ENCODE measurements at places on chromosomes 2 and 18.

GRCh38 chr2:20573620-20574422, 77.1 kb downstream of the HS1BP3 start:
- DNase-seq, result no peak

- no peak for DNase-seq
Measured at GRCh38 chr2:146108993-146109392, 1589.1 kb upstream of the ZEB2 start.

DNA sequence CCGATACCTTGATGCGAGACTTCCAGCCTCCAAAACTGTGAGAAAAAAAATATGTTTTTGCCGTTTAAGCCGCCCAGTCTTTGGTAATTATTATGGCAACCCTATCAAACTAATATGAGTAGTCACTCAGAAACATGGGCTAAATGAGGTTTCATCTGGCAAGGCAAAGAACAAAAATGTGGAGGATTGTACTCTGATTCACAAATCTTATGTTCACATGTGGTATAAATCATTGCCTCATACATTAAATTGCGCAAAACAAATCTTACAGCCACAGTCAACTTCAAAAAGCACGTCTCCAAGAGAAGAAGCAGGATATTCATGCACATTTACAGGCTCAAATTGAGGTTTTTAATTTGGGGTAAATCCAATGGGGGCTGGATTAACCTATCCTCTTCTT, 1435.4 kb upstream of the LRRTM1 start:
- no peak for DNase-seq

DNA sequence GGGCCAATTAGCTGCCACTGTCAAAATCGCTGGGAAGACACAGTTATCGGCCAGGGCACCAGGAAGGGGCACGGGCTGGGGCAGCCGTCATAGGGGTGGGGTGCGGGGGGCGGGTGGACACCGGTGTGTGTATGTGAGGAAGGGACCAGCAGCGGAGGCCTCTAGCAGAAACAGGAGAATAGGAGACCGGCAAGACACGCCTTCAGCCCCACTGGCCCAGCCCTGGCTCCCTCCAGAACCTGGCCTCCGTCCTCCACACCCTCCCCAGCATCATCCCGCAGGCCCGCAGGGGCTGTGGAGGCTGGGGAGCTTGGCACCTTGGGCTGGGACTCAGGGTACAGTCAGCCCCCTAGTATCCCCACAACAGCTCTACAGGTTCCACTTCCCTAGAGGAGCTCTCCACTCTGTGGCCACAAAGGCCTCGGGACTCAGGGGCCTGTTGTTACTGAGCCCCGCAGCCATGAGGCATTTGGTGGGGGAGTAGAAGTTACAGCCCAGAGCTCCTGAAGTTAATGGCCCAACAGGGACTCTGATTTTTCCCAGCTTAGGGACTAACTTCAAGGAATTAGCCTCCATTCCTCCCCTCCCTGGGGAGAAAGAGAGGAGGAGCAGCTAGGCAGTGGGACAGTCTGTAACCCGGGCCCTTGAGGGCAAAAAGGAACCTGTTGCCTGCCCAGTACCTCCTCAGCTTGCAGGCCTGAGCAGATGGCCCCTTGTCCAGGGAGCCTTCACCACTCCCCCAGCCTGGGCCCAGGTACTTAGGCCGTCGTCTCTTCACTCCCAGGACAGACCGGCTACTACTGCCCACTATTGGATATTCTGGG, 19.9 kb downstream of the SH2D6 start:
- no peak for DNase-seq

DNA sequence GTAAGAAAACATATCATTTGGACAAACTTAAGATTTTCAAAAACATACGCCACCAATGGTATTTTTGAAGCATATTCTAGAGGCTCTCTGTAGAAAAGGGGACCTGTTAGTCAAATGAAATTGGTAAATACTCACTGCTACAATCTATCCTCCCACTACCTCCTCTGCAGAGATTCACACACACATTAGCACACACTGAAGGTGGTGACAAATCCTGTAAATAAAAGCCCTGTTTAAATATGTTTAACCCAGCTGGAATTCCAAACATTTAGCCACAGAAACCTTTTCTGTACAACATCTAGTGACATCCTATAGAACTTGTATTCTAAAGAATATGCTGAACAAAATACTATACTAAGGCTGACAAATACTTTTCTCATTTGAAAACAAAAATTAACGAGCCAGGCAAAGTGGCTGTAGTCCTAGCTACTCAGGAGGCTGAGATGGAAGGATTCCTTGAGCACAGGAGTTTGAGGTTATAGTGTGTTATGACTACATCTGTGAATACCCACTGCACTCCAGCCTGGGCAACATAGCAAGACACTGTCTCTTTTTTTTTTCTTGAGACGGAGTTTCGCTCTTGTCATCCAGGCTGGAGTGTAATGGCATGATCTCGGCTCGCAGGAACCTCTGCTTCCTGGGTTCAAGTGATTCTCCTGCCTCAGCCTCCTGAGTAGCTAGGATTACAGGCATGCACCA, 25.9 kb downstream of the ALS2 start:
- DNase-seq, result no peak

DNA sequence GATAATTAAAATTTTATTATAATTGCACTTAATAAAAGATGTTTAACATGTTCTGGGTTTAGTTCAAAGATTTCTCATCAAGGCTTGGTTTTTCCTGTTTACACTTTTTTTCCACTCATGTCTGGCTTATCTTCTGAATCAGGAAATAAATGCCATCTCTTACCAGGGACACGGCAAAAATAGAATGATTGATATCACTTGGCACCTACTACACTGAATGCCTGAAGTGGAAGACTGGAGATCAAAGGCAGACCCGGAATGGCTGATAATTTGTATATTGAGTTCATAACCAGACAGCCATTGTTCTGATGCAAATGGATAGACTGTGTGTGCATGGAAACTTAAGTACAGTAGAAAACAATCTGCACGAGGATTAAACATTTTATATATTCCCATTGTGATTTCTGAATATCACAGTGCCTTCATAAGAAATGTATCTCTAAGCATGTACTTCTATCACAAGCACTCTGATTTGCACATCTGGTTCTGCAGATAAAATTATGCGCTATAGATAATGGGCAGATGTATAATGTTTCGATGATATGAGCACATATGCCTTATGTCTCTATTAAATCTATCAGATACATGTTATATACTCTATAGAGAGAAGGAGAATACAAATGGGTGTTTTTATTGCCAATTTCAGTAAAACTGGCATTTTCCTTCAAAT, 304.8 kb downstream of the RND3 start:
- no peak for DNase-seq

DNA sequence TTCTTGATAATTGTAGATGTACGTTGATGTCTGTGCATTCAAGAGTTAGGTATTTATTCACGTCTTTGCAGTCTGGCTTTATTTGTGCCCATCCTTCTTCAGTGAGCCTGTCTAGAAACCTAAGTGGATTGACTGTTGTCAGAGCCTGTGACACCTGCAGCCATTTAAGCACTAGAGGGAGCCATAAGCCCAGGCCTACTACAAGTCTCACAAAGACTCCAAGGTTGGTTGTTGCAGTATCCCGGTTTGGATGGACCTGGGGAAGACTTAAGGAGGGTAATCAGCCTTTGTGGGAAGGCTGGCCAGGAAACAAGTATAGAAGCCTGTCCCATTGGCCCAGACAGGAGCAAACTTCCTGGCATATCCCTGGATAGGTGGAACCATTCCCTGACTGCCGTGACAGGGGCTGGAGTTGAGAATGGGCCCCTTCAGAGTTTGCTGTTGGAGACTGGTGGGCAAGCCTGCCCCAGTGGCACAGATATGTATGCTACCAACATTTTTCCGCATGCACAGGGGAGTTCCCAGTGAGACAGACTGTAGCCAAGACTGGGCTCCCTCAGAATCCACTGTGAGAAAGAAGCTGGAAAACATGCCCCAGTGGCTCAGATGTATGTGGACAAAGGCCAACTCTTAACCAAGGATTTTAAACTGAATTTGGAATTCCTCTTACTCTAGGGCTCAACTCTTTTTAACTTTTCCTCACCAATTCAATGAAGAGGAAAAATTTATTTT, 9.3 kb upstream of the LRRC30 start:
- no peak for DNase-seq

DNA sequence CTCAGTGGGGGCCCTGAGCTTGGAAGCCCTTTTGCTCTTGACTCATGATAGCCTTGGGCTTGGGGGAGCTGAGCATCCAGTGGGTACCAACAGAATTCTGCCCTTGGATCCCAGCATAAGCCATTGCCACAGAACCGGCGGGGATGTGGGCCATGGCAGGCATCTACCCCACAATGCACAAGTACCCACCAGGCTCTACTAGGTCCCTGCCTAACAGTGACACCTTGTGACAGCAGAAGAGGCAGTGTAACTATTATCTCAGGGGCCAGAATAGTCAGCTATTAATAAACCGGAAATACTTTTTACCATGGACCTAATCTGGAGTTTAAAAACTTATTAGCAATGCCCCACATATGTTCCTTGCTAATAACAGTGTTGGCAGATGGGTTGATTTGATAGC, 397.2 kb downstream of the TMEM182 start:
- no peak for DNase-seq

DNA sequence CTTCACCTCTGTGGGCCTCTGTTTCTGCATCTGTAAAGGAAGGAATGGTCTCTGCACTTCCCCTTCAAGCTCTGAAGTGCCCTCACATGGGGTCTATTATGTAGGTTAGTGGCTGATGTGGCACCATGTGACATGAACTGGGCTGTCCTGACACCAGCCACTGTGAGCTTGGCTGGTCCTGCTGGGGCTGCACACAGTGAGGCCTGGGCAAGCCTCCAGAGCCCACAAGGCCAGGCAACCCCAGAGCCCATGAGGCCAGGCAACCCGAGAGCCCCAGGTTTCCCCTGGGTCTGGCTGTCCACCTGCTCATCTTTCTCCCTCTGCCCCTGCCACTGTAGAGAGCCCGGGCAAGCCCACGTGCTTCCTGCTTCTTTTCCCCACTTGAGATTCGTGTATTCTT, 150.1 kb upstream of the SMAD2 start:
- no peak for DNase-seq

DNA sequence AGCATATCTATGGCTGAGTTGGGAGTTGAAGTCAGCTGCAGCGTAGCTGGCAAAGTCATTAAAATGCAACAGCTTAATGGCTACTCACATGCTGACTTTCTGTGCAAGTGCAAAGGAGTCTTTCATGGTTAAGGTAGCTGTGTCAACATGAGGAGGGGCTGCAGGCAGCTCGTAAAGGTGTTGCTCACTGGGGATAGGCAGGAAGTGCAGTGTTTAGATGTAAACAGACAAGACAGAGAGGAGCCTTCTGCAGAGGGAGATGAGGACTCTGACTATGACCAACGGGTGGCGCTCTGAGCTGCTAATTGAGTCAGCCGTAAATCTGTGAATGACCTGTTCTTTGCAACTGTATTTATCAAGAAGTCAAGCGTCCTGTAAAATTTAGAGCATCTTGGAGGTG, 22.3 kb upstream of the CAVIN2 start:
- no peak for DNase-seq

GRCh38 chr2:46458763-46459500, 20.4 kb upstream of the TMEM247 start:
- DNase-seq, result no peak

DNA sequence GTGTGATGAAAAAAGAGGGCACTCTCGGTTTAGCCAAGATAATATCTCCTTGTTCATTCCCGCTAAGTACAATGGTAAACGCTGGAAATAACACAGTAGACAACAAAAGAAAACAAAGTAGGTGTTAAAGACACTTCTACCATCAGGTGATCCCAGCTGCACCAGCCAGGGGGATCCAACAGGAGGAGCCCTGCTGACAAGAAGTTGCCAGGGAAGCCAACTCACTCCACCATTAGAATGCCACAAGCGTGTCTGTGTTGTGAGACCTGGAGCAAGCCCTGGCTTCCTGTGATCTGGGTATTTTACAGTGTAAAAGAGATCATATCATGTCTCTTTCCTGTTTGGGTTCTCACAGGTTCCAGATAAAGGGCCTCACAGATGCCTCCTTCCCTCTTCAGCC, 117.0 kb downstream of the GRB14 start:
- no peak for DNase-seq

DNA sequence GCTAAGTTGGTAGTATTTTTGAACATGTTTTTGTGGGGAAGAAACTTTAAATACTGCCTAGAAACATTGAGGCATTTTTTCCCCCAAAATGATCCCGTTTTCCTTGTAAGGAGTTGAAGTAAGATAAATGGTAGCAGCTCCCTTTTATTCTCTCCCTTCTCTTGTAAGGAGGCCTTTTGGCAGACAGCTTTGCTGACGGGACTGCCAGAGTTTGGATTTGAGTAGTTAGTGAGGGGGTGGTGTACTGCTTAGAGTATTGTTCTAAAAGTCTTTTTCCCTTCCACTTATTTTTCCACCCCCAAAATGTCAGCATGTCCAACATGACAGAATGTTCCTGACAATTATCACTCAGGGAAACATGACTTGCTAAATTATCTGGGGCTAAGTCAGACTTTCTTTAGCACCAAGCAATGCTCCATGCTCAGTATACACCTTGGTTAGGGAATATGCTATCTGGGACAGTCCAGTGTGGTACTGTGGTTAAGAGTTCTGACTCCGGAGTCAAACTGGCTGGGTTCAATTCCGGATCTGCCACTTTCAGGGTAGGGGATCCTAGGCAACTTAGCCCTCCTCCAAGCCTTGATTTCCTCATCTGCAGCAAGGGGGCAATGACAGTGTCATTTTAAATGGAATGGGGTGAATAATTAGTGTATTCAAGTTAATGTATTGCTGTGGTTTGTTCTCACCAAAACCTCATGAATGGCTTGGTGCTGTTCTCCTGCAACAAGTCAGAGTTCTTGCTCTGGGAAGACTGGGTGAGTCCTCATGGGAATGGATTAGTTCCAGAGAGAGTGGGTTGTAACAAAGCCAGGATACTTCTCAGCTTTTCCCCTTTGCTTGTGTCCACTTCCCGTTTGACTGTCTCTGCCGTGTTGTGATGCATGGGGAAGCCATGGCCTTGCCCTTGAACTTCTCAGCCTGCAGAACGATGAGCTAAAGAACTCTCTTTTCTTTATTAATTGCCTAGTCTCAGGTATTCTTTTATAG, 116.2 kb downstream of the TANC1 start:
- no peak for DNase-seq

- no peak for DNase-seq
Measured at GRCh38 chr2:36892805-36893204, 73.5 kb downstream of the STRN start.

DNA sequence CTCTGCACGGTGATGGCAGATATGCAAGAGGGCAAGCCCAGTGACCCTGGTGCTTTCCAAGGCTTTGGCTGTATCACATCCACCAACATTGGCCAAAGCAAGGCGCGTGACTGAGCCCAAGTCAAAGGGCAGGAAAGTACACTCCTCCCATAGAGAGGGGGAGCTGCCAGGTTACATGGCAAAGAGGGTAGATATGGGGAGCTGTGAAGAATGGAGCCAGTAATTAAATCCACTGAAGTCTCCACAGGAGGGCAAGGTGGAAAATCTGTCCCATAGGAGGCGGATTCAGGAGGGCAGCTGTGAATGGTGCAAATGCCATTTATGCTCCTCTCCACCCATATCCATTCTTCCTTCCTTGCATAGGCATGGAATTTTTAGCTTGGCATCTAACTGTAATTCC, 44.6 kb upstream of the THOC1 start:
- no peak for DNase-seq

DNA sequence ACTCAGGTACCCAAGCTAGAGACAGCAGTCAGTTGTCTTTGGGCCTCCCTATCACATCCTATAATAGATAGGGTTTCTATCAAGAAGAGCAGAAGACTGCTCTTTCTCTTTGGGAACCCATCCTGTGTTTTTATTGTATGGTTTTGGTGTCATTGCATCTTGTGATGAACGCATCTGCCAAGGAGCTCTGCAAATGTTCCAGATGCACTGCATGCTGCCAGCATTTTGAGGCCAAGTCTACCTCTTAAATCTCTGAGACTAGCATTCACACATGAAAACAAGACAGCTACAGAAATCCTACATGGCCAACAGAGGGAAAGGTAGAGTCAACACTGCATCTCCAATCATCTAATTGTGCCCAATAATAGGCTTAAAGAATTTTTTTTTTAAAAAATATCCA, 14.0 kb downstream of the SEMA4F start:
- no peak for DNase-seq
